ENCODE measurements at places on chromosomes 2 and 18. TPM values are rescaled to one million over a fixed set of nuclear protein-coding genes. Genes with fewer than 3 reads are reported as not detected.

- DNase-seq: no peak
These were observed 241.6 kb upstream of the FN1 start for GRCh38 chr2:215677481-215677880.

DNA sequence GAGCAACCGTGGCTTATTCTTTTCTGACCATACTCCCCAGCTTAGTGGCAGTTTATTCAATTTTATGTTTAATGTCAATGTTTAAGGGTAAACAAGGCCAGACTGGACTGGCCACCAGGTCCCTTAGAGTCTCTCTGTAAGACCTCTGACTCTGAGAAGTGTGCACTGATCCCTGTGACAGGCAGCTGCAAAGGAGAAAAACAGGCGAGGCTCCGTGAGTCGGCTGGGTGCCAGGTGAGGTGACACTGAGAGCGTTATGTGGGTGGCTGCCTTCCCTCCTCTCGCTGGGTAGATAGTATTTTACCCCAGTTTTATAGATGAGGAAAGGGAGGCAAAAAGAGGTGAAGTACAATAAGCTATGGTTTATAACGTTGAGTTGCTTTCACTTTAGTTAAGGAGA, 139.4 kb upstream of the HDAC4 start:
- peak; percentile 35 for DNase-seq

- no peak for DNase-seq
These were observed 23.7 kb downstream of the PLEK start for GRCh38 chr2:68388772-68389171.

DNA sequence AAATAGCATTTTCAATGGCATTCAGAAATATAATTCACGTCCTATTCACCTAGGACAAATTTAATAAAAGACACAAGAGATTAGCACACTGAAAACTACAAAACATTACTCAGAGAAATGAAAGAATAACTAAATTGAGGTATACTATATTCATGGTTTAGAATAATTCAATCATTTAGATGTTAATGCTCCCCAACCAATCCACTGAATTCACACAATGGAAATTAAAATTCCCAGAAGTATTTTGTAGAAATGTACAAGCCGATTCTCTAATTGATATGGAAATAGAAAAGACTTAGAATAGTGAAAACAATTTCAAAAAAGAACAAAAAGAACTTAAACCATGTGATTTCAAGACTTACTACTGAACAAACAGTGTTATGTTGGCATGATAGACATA, 212.2 kb downstream of the ZEB2 start:
- no peak for DNase-seq

DNA sequence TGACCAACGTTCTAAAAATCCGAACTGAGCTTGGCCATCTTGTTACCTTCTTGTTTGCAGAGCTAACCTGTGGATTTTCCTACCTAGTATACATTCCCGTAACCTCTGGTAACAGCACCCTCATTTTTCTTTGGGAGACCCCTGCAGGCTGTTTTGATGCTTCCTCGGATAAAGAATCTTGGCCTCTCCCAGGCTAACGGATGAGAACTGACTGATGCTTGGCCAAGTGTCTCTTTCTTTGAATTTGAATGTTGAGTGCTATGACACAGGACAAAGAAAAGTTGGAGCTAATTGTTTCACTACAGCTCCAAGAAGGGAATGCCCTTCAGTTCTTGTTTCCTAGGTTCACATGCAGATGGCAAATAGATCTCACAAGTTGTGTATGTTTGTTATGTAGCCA, 19.3 kb upstream of the CAVIN2 start:
- no peak for DNase-seq

GRCh38 chr18:50312296-50313030, 25.0 kb upstream of the CXXC1 start:
- DNase-seq: no peak

DNA sequence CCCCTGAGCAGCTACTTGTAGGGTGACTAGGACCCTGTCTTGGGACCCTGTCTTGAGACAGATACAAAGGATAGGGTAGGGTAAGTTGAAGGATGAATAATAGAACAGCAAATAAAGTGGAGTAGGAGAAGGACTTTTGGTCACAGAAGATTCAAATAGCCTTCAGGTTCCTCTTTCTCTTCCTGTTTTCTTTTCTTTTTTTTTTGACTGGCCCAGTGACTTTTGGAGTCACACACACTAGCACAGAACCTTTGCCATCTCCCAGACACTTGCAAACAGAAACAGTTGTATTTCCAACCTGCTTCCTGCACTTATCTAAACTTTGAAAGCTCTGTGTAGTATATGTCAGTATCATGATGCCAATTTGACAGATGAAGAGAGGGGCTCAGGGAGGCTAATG, 108.2 kb downstream of the TDRD15 start:
- DNase-seq: no peak

DNA sequence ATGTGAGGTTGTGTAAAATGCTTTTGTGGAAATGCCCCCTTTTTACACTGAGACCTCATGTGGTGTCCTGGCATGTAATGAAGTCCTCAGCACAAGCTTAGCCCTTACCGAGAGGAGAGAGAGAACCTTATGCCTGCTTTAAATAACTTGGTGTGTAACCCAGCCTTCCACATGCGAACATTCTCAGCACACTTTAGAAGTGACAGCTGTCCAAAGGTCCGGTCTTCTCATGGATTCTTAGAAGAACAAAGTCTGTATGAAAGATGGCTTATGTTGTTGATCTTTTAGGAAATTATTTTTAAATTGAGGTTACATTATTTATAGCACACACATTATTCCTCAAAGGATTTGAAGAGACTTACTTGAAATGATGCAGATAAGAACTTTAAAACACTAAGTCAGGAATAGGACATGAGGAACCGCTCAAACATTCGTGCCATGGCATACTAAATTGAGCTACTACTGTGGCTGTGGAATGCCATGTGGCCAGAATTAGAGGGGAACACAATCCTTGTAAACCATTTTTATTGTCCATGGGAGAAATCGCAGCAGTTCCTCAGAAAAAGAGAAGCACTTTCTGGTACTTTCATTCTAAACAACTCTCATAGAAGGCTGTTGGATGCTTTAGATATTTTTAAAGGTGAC, 79.6 kb downstream of the WDSUB1 start:
- DNase-seq: no peak

GRCh38 chr2:152615177-152615576, 102.1 kb downstream of the PRPF40A start:
- no peak for DNase-seq

- no peak for DNase-seq
These were observed at the start of gene NEU2 for GRCh38 chr2:233032551-233033320. TSS of gene NEU2 (plus strand) at chr2:233032672. CDS start at chr2:233032672, 0 bp downstream.

DNA sequence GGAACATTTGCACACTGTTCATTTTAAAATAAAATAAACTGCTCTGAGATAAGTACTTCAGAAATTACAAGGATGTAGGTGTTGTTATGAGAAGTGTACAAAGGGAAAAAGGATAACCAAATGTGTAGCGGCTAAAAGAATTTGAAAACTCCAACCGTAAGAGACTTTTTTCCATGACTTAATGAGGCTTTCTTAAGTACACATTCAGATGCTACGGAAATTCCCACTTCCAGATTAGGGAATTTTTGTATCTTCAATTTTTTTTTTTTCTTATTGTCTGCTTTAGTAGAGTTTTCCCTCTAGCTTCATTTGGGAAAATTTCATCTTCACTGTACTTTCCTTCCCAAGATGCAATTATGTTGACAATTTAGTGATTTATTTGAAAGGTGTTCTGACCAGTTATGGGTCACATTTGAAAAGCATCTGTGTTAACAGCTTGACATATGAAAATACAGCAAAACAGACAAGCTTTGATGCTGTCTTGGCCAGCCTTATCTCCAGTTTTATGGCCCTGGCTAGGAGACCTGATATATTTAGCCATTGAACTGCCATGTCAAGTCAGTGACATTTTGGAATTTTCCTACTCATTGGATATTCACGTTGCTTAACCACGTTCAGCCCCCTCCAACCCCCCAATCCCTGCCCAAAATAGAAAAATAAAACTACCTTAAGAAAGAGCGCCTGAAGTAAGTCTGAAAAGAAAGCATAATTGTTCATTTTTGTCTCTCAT, 105.6 kb downstream of the FEZ2 start:
- DNase-seq: no peak

GRCh38 chr2:115165529-115166109, 723.2 kb downstream of the DPP10 start:
- DNase-seq: no peak

DNA sequence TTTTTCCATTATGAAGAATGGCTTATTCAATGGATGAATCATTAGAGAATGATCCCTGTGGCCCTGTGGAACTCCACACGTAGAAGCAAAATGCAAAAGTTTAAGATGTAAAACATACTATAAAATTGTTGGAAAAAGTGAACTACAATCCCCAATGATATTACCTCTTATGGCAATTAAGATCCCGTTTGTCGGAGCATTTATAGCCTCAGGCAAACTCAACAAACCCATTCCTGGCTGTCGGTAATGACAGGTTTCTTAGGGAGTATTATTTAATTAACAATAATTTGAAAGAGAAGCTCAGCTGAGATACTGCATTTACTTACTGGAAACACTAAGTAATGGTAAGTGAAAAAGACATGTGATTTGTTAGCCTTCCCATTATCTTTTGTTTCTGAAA, 138.3 kb downstream of the CDH20 start:
- DNase-seq: no peak

GRCh38 chr18:60975420-60975819, 357.8 kb upstream of the CDH20 start:
- no peak for DNase-seq

DNA sequence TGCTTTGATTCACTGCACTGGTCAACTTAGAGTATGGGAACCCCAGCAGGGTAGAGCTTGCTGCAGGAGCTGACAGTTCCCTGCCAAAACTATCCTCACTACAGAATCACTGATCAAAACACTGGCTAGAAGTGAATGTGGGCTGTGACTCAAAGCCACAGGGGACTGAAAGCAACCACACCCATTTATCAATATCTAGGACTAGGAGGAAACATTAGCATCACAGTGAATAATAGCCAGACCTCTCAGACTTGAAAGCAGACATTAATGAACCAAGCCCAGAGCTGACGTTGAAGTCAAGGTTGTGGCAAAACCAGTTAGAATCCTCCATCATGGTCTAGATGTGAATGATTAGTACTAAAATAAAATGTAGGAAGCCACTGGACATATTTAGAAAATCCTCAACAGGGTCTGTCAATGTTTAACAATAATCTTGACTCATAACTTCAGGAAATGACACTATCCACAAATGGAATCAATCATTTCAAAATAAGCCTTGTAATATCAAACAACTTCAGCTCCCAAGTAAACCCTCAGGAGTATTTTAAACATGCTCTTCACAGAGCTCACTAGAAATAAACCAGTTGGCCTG, 131.4 kb downstream of the CDH20 start:
- no peak for DNase-seq

DNA sequence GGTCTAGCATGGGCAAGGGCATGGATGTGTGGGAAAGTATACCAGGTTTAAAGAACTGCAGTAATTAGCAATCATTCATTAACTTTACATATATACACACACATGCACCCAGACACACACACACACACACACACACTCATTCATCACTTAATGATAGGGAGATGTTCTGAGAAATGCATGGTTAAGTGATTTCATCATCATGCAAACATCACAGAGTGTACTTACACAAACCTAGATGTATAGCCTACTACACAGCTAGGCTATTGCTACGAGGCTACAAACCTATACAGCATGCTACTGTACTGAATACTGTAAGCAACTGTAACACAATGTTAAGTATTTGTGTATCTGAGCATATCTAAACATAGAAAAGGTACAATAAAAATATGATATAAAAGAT, 83.6 kb downstream of the COLEC12 start:
- DNase-seq: no peak

DNA sequence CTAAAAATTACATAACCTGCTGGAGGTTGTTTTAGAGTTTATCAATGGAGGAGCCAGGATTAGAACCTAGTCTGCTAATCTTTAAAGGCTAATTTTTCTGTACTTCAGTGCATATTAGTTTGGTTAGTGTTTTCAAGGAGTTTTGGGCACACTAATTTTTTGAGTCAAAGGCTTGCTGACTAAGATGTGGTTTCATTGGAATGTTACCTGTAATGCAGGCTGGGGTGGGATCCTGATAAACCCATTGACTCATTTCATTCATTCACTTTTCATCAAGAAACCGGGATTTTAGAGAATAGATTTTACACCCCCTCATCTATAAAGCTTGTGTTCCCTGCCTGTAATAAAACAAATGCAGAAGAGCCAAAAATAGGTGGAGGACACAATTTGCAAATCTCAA, 91.9 kb upstream of the IL1R2 start:
- DNase-seq: no peak

GRCh38 chr2:11499081-11499743, 33.3 kb upstream of the E2F6 start:
- no peak for DNase-seq

- peak; percentile 56 for DNase-seq
These were observed 281.6 kb upstream of the STON1 start for GRCh38 chr2:48248251-48248933.

DNA sequence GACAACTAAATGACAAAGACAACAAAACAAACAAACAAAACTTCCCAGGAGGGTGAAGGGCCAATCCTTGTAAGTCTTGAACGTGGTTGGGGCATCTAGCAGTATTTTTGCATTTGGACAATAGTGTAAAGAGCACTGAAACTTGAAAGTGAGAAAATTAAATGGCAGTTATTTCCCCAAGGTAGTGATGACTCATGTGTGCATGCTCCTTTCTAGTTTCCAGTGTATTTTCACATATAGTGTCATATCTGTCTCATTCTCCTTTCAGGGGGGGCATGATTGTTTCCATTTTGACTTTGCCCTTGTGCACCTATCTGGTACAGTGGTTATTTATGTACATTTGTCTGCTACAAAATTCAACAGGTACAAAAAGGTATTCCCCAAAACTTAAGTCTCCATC, 39.5 kb downstream of the CERS6 start:
- no peak for DNase-seq

DNA sequence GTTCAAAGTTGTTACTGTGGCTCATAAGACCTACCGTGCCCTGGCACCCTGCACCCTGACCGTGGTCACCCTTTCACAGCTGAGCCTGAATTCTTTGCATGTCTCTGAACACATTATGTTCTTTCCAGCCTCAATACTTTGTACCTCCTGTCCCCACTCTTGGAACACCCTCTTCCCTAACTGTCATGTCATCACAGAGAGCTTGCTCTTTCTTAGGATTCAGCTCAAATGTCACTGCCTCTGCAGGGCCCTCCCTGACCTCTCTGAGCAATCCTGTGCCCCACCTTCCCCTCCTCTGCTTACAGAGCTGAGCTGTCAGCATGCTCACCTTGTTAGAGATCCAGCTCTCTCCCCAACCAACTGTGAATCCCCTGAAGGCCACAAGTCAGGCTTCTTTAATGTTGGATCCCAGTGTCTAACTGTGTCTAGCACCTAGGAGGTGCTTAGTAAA, 15.0 kb downstream of the PRKAG3 start:
- DNase-seq: no peak

GRCh38 chr2:75018162-75018561, 59.7 kb downstream of the POLE4 start:
- DNase-seq: no peak

GRCh38 chr2:226180281-226180884, 619.2 kb downstream of the IRS1 start:
- DNase-seq: no peak

GRCh38 chr18:34115409-34116081, 109.2 kb downstream of the NOL4 start:
- no peak for DNase-seq

AQP4 gene
- total RNA-seq: 0.94 TPM

TFCP2L1 gene
- total RNA-seq: 0.60 TPM

UGT1A5 gene
- not detected for total RNA-seq

MYO3B gene
- not detected for total RNA-seq

SLC5A7 gene
- 0.17 TPM for total RNA-seq

RBM45 gene
- total RNA-seq: 7.0 TPM

SGPP2 gene
- 11.0 TPM for total RNA-seq

IL1RL2 gene
- not detected for total RNA-seq

RNF181 gene
- total RNA-seq: 83.2 TPM

CDCA7 gene
- total RNA-seq: 0.73 TPM
